ENCODE measurements at places on chromosomes 1 and 21. TPM values are rescaled to one million over a fixed set of nuclear protein-coding genes. Genes with fewer than 3 reads are reported as not detected.

- no peak for DNase-seq
Observed at GRCh38 chr1:26034504-26035202, 11.3 kb downstream of the SLC30A2 start.

DNA sequence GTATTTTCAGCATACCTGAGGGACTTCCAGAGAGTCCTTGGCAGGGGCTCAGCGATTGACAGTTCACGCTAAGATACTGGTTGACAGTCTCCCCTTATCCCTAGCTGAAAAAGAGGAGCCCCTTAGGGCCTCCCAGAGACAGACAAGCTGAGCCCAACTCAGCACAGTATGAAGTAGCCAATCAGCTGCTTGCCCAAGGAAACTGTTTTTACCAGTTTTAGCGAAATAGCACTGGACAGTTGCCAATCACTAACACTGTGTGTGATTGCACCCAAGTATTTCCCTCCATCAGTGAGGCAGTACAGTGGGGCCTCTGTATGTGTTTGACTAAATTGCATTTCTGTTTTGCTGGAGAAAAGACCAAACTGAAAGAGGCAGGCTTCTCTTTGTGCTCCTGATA lies 27.0 kb downstream of the KHDRBS1 start:
- no peak for DNase-seq

Gene FALEC
- total RNA-seq, result not detected

Gene IL10RB
- total RNA-seq, result 49.1 TPM

DNA sequence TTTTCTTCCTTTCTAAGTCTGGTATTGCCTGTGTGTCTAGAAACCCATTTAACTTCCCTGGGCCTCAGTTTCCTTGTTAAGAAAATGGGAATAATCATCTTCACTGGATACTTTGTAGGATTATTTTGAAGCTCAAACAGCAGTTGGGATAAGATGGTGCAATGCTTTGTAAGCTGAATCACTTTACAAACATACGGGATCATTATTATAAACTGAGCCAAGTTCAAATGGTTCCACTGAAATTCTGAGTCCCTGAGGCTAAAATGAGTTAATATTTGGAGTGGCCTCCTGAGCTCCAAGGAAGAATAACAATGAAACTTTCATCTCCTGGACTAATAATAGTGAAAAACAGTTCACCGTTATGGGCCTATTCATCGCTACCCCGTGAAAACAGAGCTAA lies 388.0 kb downstream of the PLPP3 start:
- DNase-seq, result no peak

Gene DCST1
- not detected for total RNA-seq

DNA sequence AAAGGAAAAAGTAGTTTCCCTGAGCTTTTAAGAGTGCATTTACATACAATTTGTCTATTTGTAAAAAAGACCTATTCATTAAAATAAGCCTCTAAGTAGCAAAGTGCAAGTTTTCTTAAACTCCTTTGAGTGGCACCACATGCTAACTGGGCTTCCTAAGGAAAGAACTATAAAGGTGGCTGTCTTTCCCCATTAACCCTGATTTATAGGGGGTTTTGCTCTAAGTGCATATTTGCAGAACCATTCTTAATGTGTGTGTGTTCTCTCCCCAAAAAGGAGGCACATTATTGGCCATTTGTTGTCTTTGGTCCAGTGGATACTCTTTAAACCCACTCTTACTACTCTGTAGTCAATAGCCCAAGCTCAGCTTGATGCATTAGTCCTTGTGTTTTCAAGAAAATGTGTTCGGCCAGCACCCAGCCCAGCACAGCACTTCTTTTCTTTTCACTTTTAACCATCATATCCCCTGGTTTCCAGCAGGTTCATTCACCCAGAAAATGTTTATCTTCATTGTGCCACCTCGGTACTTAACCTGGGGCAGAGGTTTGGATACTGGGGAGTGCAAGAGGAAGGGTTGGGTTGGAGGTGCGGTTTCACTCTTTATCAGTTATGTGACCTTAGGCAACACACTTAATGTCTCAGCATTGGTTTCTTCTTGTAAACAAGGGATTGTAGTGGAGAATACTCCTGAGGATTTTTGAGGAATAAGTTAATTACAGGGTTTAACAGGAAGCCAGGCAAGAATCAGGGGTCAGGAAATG lies 161.9 kb upstream of the UBE2U start:
- DNase-seq, result no peak

GRCh38 chr1:109821221-109821669 lies 57.5 kb upstream of the EPS8L3 start:
- DNase-seq, result peak; percentile 84

- DNase-seq, result no peak
Observed at GRCh38 chr1:29912425-29912824, 676.1 kb downstream of the PTPRU start.

GRCh38 chr1:156914440-156914856 lies 6.0 kb upstream of the LRRC71 start:
- peak; percentile 39 for DNase-seq

DNA sequence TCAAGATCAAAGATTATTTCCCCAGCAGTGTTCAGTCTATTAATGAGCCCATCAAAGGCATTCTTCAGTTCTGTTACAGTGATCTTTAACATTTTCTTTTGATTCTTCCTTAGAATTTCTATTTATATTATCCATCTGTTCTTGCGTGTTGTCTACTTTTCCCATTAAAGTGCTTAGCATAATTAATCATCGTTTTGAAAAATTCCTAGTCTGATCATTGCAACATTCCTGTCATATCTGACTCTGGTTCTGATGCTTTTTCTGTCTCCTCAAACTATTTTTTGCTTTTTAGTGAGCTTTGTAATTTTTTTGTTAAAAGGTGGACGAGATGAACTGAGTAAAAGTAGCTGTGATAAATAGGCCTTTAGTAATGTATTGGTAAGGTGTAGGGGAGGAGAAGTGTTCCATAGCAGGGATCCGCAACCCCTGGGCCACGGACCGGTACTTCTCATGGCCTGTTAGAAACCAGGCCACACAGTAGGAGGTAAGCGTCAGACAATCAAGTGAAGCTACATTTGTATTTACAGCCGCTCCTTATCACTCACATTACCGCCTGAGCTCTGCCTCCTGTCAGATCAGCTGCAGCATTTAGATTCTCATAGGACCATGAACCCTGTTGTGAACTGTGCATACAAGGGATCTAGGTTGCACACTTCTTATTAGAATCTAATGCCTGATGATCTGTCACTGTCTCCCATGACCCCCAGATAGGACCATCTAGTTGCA lies 163.3 kb downstream of the PIK3R3 start:
- no peak for DNase-seq

GRCh38 chr1:45686015-45686287 lies 382 bp downstream of the GPBP1L1 start:
- DNase-seq, result peak; percentile 84

- no peak for DNase-seq
Observed at GRCh38 chr1:104172243-104172681, 422.6 kb downstream of the AMY1C start.
